ENCODE measurements at places on chromosomes 4 and X.

- no peak for DNase-seq
Measured at GRCh38 chr4:41881981-41882624, 53.1 kb upstream of the TMEM33 start.

GRCh38 chrX:44675362-44676024, 132.8 kb upstream of the FUNDC1 start:
- DNase-seq: no peak

DNA sequence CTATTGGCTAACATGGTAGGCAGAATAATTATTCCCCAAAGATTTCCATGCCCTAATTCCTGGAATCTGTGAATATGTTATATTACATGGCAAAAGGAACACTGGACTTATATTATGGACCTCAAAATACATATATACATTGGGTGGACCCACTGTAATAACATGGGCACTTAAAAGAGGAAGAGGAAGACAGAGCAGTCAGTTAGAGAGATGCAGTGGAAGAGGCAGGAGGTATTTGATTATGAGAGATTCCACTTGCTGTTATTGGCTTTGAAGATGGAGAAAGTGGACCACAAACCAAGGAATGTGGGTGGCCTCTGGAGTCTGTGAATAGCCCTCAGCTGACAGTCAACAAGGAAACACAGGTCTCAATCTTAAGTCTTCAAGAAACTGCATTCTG, 14.0 kb upstream of the ART3 start:
- DNase-seq: no peak

GRCh38 chrX:12026481-12026880, 111.8 kb upstream of the FRMPD4 start:
- DNase-seq: no peak

- no peak for DNase-seq
Measured at GRCh38 chr4:113496698-113497097, 264.8 kb downstream of the CAMK2D start.
